ENCODE measurements at places on chromosomes 7 and 10.

- no peak for DNase-seq
Observed at GRCh38 chr7:44366986-44367385, 41.6 kb upstream of the CAMK2B start.

DNA sequence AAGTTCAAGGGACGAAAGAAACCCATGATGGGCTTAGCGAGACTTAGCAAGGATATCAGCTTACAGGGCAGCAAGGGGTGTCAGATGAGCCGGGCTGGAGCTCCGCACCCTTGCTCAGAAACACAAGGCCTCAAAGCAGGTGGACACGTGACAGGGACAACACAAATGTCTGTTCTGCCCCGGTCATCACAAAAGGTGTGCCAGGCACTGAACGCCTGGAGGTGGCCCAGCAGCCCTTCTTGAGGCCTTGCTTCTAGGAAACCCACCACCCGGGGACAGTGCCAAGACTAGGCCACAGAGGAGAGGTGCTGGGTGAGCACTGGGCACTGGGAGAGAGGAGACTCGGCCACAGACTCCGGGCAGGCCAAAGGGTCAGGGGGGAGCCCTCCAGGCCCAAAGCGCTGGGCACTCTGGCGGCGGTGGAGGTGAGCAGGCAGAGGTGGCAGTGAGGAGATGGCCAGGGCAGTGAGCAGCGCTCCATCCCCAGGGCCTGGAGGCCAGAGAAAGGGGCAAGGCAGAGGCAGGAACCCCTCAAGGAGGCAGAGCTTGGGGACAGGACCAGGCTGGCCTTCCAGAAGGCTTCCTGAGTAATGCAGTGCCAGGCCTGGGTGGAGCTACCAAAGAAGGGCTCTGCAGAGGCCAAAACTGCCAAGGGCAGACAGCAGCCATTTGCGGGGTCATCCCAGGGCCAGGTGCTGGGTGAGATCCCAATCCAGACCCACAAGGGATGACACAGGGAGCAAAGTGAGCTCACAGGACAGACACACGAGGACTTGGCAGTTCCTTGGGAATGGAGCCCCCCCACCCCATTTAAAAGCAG is 22.7 kb downstream of the EBF3 start:
- no peak for DNase-seq

DNA sequence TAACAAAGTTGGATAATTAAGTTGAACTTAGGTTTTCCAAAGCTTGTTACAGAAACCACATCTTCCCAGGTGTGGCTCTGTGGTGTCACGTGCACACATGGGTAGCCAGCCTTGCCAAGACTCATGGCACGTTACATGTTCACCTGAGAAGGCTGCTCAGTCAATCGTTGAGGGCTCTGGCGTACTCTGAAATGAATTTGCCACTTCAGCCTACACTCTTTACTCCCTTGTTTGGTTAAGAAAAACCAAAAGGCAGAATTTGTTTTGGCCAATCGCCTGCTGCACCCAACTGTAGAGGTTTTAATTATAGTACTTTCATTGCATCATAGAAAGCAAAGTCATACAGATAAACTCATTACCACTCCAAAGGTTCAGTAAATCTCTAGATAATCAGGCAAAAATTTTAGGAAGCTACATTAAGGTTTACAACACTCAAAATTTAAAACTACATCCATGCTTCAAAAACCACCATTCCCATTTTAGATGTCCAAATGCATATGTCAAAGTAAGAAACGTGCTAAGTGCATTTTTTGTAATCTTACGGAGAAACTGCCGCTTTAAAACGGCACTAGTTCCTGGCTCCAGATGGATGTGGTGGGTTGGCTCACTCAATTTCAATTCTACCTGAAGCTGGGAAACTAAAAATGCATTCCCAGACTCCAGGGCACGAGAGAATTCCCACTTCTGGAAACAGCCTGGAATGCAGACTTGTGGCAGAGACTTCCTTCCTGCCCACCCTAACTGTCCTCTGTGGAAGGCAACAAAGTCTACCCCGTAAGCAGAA is 88.4 kb downstream of the DIP2C start:
- peak; percentile 86 for DNase-seq

GRCh38 chr10:88996927-88997326 is 6.3 kb downstream of the FAS start:
- no peak for DNase-seq

DNA sequence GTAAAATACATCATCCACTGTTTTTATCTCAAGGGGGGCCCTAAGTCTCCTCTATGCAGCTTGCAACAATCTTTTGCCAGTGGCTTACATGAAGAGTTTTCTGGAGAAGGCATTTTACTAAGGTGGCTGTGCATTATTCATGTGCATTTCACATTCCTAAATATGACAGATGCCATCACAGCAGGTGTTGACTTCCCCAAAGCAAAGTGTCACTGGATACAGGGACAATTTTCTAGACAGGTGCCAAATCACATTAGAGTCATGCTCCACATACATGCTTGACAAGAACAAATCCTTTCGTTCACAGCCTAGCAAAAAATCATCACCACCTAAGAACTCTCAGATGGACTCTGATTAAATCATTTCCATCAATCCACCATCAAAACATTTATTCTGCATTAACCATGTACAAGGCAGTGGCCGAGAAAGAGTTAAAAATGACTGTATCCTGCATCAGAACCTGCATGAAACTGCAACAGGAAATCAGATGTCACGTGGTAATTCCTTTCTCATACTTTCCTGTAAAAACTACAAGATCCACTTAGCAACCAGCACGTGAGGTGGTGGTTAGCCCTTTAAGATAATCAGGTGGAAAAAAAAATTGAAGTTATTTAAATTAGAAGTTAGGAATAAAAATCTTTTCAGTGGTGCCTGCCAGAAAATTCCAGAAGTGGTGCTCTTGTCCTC is 88.2 kb upstream of the AFAP1L2 start:
- DNase-seq, result no peak

GRCh38 chr7:126804604-126805003 is 448.1 kb downstream of the GRM8 start:
- no peak for DNase-seq

DNA sequence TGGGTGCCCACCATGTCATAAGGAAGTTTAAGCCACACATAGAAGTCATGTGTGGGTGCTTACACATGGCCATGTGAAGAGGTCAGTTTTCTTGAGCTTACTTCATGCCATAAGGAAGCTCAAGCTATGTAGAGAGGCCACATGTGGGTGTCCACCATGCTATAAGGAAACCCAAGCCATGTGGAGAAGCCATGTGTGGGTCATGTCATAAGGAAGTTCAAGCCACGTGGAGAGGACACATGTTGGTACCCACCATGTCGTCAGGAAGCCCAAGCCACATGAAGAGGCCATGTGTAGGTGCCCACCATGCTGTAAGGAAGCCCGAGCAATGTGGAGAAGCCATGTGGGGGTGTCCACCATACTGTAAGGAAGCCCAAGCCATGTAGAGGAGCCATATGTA is 1089.2 kb upstream of the AUTS2 start:
- DNase-seq, result no peak

DNA sequence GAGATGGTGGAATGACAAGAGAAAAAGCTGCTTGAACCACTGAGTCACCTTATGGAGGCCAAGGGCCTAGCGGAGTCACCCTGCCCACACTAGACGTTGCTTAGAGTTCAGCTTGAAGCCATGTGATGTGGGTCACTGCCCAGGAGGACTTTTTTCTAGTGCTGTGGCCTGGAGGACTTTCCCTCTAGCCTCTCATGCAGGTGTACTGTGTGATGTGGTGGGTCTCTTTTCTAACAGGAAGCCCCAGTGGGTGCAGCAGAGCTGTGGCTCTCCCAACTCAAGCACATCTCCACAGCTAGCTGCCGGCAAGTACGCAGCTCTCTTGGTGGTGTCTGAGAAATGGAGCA is 13.6 kb downstream of the POR start:
- no peak for DNase-seq

GRCh38 chr7:132656846-132657776 is 80.8 kb upstream of the PLXNA4 start:
- peak; percentile 7 for DNase-seq

DNA sequence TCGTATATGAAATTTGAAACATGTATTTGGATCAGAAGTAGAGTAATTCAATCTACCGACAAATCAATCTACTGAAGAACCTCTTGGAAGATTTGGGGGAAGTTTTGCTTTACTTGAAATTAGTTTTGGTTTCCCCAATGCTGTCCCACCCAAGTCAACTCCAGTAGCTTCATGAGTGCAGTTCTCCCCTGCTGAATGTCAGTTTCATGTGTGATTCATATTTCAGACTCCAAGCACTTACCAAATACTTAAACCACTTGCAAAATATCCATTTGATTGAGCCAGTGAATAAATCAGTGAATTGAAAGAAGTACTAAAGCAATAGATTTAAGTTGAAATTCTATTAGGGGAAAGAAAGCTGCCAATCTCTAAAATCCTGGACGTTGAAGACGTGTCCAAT is 9.3 kb downstream of the CALML5 start:
- no peak for DNase-seq

DNA sequence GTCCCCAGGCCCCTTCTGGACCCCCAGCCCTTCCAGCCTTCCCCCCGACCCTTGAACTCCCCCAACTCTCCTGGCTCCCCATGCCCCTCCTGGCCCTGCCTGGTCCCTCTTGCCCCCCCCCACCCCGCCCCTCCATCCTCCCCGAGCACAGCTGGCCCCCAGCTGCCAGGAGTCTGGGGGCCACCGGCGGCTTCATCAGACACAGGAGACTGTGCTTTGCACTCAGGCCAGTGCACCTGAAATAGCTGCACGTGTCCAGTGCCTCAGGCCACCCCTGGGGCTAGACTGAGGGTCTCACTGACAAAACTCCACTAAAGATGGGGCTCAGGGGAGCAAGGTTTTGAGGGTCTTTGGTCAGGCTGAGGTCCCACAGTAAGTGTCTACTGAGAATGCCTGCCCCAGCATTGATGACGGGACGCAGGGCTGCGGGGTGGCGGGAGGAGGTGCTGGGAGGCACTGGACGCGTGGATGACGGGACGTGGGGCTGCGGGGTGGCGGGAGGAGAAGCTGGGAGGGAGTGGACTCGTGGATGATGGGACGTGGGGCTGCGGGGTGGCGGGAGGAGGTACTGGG is 6.5 kb downstream of the FOXL3 start:
- no peak for DNase-seq

- no peak for DNase-seq
Observed at GRCh38 chr10:792083-792791, 102.8 kb upstream of the DIP2C start.

DNA sequence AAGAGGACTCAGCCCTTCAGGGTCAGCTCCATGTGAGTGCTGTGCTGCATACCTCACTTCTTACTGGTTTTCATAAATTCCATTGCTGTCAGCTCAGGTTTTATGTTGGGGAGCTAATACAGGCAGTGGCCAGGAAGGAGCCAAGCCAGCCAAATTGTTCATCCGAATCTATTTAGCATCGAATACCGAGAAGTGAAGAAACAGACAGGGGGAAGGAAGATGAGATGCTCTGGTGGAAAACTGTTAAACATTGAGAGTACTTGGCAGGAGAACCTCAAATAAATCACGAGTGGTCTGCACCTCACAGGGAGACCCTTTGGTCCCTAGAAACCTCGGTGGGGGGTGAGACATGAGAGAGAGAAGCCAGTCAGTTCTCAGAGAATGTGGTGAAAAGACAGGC is 196.0 kb upstream of the TMEM72 start:
- DNase-seq, result peak; percentile 72

GRCh38 chr10:109889867-109890266 is 33.4 kb downstream of the XPNPEP1 start:
- peak; percentile 83 for DNase-seq

DNA sequence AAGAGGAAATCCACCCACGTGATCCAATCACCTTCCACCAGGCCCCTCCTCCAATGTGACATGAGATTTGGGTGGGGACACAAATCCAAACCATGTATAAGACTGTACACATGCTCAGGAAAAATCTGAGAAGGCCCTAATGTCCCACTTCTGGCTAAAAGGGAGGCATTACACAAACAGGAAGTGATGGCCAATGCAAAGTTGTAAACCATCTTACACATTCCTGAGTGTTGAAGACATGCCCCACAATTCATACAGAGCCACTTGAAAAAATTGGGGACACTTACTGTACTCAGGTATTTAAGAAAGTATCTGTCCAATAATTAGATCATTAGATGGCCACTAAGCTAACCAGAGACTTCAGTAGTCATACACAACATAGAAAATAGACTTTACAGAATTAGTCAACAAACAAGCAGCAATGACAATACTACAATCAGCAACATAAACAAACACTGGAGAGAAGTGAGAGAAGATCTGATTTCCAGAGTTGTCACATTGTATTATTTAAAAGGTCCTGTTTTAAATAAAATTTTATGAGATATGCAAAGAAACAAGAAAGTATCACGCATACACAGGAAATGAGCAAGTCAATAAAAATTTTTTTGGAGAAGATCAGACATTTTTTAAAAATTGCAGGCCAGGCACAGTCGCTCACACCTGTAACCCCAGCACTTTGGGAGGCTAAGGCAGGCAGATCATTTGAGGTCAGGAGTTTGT is 143.3 kb downstream of the DGKI start:
- no peak for DNase-seq

DNA sequence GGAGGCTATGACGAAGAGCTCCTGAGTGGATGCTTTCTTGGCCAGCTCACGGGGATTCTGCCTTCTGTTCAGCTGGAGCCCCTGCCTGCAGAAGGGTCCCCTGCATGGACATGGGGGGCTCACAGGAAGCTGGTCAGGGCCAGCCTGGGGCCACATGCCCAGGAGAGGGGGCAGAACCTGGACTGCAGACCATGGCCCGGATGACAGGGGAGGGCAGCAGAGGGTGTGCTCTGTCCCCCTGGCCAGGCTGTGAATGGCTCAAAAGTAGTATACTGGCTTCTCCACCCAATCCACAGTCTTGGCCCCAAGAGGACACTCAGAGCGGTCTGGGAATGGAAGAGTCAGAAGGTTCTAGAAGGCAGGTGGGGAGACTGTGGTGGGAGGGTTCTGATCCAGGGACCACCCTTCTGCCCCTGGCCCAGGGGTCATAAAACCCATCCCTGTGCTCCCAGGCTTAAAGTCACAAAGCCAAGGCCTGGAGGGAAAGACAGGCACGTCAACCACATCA is 40.3 kb downstream of the PPIF start:
- DNase-seq, result no peak

- no peak for DNase-seq
Observed at GRCh38 chr10:48907730-48908129, 31.9 kb downstream of the LRRC18 start.

DNA sequence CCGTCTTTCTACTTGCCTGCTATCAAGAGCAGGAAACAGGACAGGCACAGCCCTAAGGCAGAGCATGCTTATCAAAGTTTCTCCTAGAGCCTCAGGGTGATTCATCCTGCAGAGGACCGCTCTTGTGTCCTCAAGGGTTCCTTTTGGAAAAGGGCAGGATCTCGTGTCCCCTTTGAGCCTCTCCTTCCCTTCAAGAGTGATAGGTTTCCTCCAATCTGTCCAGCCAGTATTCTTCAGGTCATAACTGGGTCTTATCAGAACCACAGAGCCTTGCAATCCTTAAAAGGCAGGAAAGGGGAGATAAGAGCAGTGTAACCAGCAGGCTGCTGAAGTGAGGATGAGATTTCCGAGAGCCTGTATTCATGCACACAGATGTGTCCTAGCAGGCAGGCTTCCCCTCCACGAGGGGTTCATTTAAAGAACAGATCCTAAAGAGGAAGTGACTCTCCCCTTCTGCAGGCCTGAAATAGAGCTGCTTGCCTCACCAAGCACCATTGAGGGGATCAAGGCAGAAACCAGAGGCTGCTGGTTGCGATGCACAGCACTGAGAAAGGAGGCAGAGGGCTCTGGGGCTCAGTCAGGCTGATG is 90.5 kb upstream of the SVIL start:
- no peak for DNase-seq

GRCh38 chr10:110617425-110618229 is 26.5 kb upstream of the RBM20 start:
- DNase-seq, result no peak

Measured in astrocyte of the hippocampus (primary cell).